ENCODE measurements at places on chromosomes 7 and 10. TPM values are rescaled to one million over a fixed set of nuclear protein-coding genes. Genes with fewer than 3 reads are reported as not detected.

Gene GHRHR
- not detected for total RNA-seq

Gene VWC2
- total RNA-seq = under 0.01 TPM

Gene ANKRD30A
- total RNA-seq = not detected

Gene SRPK2
- total RNA-seq = 69.6 TPM

Gene HOXA13
- 8.6 TPM for total RNA-seq

Gene AKR1C8
- not detected for total RNA-seq

Gene ACTL6B
- total RNA-seq = not detected

Gene OR2A12
- under 0.01 TPM for total RNA-seq

Gene NME8
- total RNA-seq = not detected

Gene RBP3
- total RNA-seq = not detected

Gene HTRA1
- 211 TPM for total RNA-seq

Gene APBB1IP
- 8.5 TPM for total RNA-seq

Gene CNNM1
- total RNA-seq = 0.11 TPM

Gene DMBT1
- total RNA-seq = 0.13 TPM

Gene NT5C3A
- 30.1 TPM for total RNA-seq

Gene CUL2
- 40.2 TPM for total RNA-seq

Gene CDC14C
- 0.22 TPM for total RNA-seq

Gene GPR37
- total RNA-seq = 0.11 TPM

Gene ETV1
- 3.7 TPM for total RNA-seq

Gene GRM8
- total RNA-seq = not detected

Gene GBX1
- not detected for total RNA-seq

Gene PRPS1L1
- not detected for total RNA-seq

Gene TMEM176B
- total RNA-seq = not detected

Gene PRSS1
- total RNA-seq = not detected

Gene SPDYE5
- total RNA-seq = 0.13 TPM

Gene PRKCQ
- 0.13 TPM for total RNA-seq

Gene DGKI
- 8.3 TPM for total RNA-seq

Gene VWDE
- total RNA-seq = 0.11 TPM

Gene CLCN1
- not detected for total RNA-seq

Gene MRLN
- total RNA-seq = not detected

Gene KIAA1549
- 1.4 TPM for total RNA-seq

Gene SPDYE9
- not detected for total RNA-seq

Gene ZNF804B
- total RNA-seq = not detected

Gene GLI3
- 20.2 TPM for total RNA-seq

Gene EGFR
- total RNA-seq = 84.5 TPM

Gene SMARCD3
- total RNA-seq = 43.1 TPM

Gene PLCE1
- total RNA-seq = 25.6 TPM

Gene LEP
- total RNA-seq = 0.11 TPM

Gene VSIR
- total RNA-seq = 87.6 TPM

Gene STAG3
- 0.54 TPM for total RNA-seq

Gene TTYH3
- 12.6 TPM for total RNA-seq

Gene NKX1-2
- not detected for total RNA-seq

Gene CPA2
- total RNA-seq = 0.43 TPM

Gene BTBD16
- total RNA-seq = not detected

Gene PRKAR2B
- total RNA-seq = 2.4 TPM

Gene ZFAND2A
- total RNA-seq = 19.2 TPM

Gene TAS2R5
- 2.6 TPM for total RNA-seq

Gene BAMBI
- 24.8 TPM for total RNA-seq

Gene HTR5A
- total RNA-seq = not detected

Gene ANKRD7
- total RNA-seq = 2.8 TPM

Gene CLRN3
- total RNA-seq = not detected

Gene IGFBP1
- total RNA-seq = 20.5 TPM
